BJ (cell line): ENCODE measurements at places on chromosomes 6 and 20. TPM values are rescaled to one million over a fixed set of nuclear protein-coding genes. Genes with fewer than 3 reads are reported as not detected.
A peak's percentile ranks its signal among the peaks of the same experiment; 100 is the strongest.

GRCh38 chr6:24788031-24788665 lies 10.6 kb downstream of the ARMH2 start:
- no peak for DNase-seq

The SIRPG gene
- polyA plus RNA-seq: not detected in 2 replicates

GRCh38 chr20:20821484-20822260 lies 109.2 kb upstream of the RALGAPA2 start:
- DNase-seq: no peak

GRCh38 chr6:113526553-113526952 lies 330.6 kb upstream of the MARCKS start:
- no peak for DNase-seq

The ROMO1 gene
- polyA plus RNA-seq: 306 and 399 TPM in 2 replicates

The SH3BGRL2 gene
- polyA plus RNA-seq: 0.37 and 0.66 TPM in 2 replicates

DNA sequence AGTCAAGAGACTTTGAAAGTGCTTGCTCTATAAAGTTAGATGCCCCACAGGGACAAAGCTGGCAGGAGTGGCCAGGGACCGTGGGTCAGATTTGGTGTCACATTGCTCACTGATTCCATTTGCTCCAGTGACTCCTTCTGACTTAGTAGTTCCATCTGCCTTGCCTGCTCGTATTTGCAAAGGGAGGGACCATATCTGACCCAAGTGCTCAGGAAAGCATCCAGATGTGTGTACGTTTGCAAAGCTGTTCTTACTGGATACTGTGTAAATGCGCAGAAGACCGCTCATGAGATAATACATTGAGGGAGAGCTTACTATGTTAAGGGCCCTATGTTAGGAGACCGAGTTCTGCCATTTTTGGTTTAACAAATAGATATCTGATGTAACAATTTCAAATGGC lies 21.2 kb upstream of the CCN6 start:
- DNase-seq: no peak

DNA sequence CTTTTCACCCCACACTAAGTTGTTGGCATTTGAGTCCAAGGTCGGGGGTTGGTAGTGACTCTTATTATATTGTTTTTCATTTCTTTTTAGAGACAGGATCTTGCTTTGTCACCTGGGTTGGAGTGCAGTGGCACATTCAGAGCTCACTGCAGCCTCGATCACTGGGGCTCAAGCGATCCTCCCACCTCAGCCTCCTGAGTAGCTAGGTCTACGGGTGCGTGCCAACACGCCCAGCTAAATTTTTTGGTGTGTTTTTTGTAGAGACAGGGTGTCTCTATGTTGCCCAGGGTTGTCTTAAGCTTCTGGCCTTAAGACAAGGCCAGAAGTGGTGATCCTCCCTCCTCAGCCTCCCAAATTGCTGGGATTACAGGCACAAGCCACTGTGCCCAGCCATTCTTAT lies 25.1 kb upstream of the TGM2 start:
- DNase-seq: no peak

DNA sequence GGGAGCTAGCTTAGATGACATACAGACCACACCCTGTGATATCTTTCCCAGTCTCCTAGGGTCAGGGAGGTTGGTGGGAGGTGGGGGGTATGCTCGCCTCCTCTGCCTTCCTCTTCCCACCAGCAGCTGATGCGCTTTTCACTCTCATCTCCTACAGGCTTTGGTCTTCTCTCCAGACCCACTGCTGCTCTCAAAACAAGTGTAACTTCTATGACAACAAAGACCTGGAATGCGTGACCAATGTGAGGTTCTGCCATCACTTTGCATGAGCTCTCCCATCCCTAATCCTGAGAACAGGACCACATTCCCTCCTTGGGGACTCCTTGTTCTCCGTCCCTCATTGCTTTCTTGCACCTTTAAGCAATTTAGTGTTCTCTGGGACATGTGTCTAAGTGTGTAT lies 2.7 kb downstream of the CTSA start:
- no peak for DNase-seq

GRCh38 chr6:139060332-139060731 lies 31.8 kb downstream of the ABRACL start:
- DNase-seq: peak; percentile 38

The LY6G6F gene
- not detected in 2 replicates for polyA plus RNA-seq

- DNase-seq: no peak
Measured at GRCh38 chr20:56173438-56173837, 75.1 kb upstream of the MC3R start.

The KIF6 gene
- polyA plus RNA-seq: 0.56 and 0.58 TPM in 2 replicates

The TNF gene
- polyA plus RNA-seq: not detected in 2 replicates

The SMLR1 gene
- polyA plus RNA-seq: not detected in 2 replicates

The PNPLA1 gene
- polyA plus RNA-seq: not detected in 2 replicates

- DNase-seq: no peak
Measured at GRCh38 chr20:59976156-59976782, 18.0 kb downstream of the CDH26 start.

The STK38 gene
- polyA plus RNA-seq: 22.1 and 37.3 TPM in 2 replicates

The HLA-DQA2 gene
- polyA plus RNA-seq: not detected in 2 replicates

The COL20A1 gene
- polyA plus RNA-seq: not detected in 2 replicates

- DNase-seq: no peak
Measured at GRCh38 chr6:118565311-118565960, 17.3 kb downstream of the PLN start.

The B3GAT2 gene
- polyA plus RNA-seq: 0.01 and 0.02 TPM in 2 replicates

The TNNC2 gene
- 0.60 and 0.81 TPM in 2 replicates for polyA plus RNA-seq

The WFDC2 gene
- not detected in 2 replicates for polyA plus RNA-seq

DNA sequence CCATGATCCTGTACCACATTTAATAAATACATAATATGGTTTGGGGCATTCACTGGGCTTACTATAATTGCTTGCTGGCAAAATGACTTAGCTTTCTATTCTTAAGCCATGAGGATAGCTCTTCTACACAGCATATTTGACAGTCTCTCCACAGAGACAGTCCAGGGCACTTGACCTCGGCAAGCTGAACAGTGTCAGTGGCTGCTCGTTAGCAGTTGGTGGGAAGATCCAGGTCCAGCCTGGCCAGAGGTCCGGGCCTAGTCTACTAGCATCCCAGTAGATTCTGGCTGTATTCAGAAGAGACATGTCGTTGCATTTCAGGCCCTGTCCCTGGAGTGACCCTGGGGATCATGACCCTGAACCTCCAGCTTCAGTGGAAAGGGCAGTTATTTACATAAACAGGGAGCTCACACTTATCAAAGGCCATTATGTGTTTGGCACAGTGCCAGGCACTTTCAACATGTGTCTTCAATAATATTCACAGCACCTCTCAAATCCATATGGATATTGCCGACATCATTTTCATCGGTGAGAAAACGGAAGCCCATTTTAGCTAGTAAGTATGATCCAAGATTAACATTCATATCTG lies 139.0 kb downstream of the IMPG1 start:
- no peak for DNase-seq

The LIME1 gene
- polyA plus RNA-seq: 1.7 and 2.5 TPM in 2 replicates

- DNase-seq: no peak
Measured at GRCh38 chr6:39102821-39103136, 12.2 kb downstream of the SAYSD1 start.

The BPI gene
- polyA plus RNA-seq: 0.69 and 1.1 TPM in 2 replicates

DNA sequence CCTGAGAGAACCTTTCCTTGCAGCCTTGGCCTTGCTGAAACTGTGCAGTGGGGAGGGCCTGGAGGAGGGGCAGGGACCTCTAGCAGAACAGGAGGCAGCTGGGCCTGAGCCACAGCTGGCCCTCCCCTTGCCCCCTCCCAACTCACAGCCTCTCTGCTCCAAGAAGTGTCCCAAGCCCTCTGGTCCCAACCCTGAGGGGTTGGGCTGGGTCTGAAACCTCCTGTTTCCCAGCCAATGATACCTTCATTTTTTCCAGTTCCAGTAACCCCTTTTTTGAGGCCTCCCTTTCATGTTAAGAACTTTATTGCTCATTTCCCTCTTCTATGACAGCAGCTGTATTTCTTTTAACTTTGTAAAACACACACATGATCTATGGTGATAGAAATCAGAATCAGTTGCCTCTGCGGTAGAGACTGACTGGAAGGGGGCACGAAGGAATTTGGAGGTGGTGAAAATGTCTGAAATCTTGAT lies 17.9 kb upstream of the ARMC12 start:
- DNase-seq: no peak

GRCh38 chr20:63096681-63097335 lies 90.0 kb upstream of the BHLHE23 start:
- no peak for DNase-seq

The CCN5 gene
- 0.91 and 2.0 TPM in 2 replicates for polyA plus RNA-seq

The C20orf141 gene
- polyA plus RNA-seq: 0.12 TPM in 1 of 2 replicates, not detected in the other

DNA sequence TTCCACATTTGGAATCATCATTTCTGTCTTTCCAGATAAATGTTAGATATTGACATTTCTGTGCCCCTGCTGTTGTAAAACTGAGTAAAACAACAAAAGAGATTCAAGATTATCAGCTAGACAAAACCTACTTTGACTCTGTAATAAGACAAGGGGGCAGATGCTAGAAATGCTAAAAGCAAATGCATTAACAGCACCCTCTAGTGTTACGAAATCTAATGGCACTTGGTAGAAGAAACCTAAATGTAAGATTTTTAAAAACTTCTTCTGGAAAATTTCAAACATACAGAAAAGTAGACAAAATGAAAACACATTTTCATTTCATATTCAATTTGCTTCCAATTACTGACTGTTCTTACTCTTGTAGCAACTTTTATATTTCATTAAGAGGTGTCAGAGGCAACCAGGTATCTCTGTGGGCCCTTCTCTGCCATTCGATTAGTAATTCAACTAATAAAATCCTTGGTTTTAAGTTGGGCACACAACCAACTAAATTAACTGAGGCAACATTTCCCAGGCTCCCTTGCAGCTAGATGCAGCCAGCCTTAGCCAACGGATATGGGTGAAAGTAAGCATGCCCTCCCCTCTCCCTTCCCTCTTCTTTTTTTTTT lies 45.0 kb downstream of the SLC23A2 start:
- DNase-seq: no peak

GRCh38 chr6:10557913-10558312 lies 36.8 kb downstream of the GCNT2 start:
- DNase-seq: no peak

DNA sequence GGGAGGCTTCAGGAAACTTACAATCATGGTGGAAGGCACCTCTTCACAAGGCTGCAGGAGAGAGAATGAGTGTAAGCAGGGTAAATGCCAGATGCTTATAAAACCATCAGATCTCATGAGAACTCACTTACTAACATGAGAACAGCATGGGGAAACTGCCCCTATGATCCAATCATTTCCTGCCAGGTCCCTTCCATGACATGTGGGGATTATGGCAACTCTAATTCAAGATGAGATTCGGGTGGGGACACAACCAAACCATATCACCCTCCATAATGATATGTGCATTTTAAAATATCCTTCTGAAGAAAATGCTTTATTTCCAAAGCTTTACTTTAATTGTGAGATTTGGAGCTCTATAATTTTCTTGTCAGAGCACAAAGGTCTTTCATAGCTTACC lies 154.1 kb upstream of the CENPW start:
- no peak for DNase-seq

GRCh38 chr20:5621305-5621704 lies 128.9 kb upstream of the SHLD1 start:
- no peak for DNase-seq

DNA sequence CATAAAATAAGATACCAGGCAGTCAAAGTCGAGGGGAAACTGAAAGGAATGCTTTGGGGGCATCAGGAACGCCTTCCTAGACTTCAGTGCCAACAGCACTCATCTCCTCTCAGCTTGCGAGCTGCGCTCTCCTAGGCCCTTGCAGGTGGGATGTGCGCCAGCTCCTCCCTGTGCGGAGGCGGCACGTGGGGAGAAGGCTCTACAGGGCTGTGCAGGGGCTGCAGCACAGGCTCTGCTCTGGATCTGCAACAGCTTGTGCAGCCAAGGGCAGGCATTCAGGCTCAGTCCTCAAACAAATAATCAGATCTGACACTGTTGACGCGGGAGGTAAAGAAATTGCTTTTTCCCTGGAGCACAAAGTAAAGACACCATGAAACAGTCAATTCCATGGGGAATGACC lies 144.8 kb downstream of the TTLL2 start:
- no peak for DNase-seq

DNA sequence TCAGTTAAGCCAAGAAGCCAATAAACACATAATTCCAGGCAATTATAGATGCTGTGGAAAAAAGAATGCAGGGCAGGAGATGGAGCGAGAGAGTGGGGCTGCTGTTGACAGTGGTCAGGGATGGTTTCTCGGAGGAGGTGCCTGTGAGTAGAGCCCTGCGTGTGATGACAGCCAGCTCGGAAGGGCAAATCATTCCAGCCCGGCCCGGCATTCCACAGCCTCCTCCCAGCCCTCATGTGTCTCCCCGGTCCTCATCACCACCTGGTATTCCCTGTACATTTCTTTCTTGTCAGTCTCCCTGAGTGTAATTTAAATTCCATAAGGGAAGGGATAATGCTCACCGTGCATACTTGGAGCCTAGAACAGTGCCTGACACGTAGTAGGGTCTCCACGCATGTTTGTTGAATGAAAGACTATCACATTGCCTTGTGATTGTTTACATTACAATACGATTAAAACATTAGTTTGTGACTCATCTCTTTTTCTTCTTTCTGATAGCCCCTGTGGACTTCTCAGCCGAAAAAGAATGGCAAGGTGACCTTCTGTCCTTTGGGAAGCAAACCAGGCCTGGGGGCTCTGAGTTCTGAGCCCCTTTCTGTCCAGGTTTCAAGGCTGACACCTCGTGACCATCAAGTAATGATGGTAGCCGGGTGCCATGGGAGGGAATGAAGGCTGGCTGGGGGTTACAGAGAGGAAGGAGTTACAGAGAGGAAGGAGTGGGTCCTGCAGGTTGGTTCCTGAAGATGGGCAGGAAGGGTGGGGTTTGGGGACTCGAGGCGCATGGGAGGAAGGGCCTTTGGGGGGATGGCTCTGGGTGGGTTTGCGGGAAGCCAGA lies 379.5 kb upstream of the SULF2 start:
- DNase-seq: no peak
